ENCODE measurements at places on chromosomes 13 and 19. TPM values are rescaled to one million over a fixed set of nuclear protein-coding genes. Genes with fewer than 3 reads are reported as not detected.

Gene WDR88
- 0.26 TPM for polyA plus RNA-seq

Gene PLIN5
- not detected for polyA plus RNA-seq

Gene IL27RA
- polyA plus RNA-seq = 58.6 TPM

Gene ZNF677
- 16.6 TPM for polyA plus RNA-seq

Gene ZIC2
- not detected for polyA plus RNA-seq

Gene EBI3
- not detected for polyA plus RNA-seq

Gene DZIP1
- not detected for polyA plus RNA-seq

Gene SMAD9
- polyA plus RNA-seq = 0.07 TPM

Gene ZNF93
- polyA plus RNA-seq = 5.3 TPM

Gene FUT2
- 0.21 TPM for polyA plus RNA-seq

Gene CRLF1
- not detected for polyA plus RNA-seq

Gene MAMSTR
- polyA plus RNA-seq = not detected

Data from immature natural killer cell (primary cell).